Esophagus squamous epithelium (tissue), 5 donors: ENCODE measurements at places on chromosomes 4 and X. TPM values are rescaled to one million over a fixed set of nuclear protein-coding genes. Genes with fewer than 3 reads are reported as not detected.
A peak's percentile ranks its signal among the peaks of the same experiment; 100 is the strongest.

DNA sequence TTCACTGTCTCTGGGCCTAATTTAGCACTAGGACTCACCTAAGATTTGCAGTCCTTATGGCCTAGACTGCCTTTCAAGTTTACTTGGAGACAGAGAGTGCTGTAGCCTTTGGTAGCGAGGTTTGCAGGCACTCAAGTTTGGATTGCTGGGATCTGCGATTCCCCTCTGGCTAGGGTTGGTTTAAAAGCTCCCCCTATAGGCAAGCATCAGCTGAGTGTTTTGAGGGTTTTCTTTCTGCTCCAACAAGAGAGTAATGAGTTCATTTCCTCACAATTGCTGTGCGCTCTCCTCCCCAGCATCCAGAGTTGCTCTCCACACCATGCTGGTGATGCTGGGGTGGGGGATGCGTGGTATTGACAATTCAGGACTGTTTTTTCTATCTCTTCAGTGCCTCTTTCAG lies 206.9 kb downstream of the GLUD2 start:
- H3K4me3 ChIP-seq: no peak overlapping the region
- H3K4me1 ChIP-seq: no peaks in the 10 kb centered on the region
- no peak for DNase-seq

The SLC7A11 gene
- total RNA-seq: 1.5 TPM

- H3K4me3 ChIP-seq: no peak overlapping the region
- no peaks in the 10 kb centered on the region for H3K4me1 ChIP-seq
- H3K27me3 ChIP-seq: no peaks in the 10 kb centered on the region
- no peak overlapping the region for H3K27ac ChIP-seq
- no peaks in the 10 kb centered on the region for H3K36me3 ChIP-seq
Observed at GRCh38 chr4:81195475-81195874, 19.5 kb downstream of the PRKG2 start.

DNA sequence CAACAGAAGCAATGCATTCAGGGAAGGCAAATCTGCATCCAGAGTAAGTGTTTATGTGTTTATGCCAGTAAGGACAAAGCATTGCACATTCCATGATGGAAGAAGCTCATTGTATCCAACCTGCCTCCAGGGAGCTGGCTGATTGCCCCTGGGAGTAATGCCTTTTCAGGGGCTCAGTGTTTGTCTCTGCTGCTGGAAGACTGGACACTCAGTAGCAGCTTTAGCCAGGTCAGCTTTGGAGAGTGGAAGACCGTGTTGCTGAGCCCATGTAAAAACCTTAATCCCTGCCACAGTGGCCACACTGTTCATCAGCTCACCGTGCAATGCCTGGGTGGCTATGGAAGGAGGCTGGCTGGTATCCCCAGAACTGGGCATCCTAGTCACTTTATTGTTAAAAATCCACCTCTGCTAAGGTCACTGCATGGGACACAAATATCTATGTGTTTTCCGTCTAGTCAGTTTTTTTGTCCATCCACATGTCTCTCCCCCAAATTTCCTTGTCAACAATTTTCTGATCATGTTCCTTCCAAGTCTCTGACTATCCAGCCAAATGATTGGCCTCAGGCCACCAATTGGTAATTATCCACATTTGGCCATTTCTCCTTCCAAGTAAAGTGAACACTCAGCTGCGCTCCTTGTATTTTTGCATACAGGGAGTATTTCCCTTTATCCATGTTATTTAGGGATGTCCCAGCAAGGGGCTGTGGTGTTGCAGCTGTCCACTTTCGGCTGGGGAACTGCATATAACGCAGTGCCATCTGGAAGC lies 2044.5 kb upstream of the AGA start:
- no peaks in the 10 kb centered on the region for H3K4me1 ChIP-seq
- no peak for DNase-seq
- H3K27me3 ChIP-seq: no peaks in the 10 kb centered on the region
- H3K27ac ChIP-seq: no peak overlapping the region

The TNMD gene
- total RNA-seq: not detected

DNA sequence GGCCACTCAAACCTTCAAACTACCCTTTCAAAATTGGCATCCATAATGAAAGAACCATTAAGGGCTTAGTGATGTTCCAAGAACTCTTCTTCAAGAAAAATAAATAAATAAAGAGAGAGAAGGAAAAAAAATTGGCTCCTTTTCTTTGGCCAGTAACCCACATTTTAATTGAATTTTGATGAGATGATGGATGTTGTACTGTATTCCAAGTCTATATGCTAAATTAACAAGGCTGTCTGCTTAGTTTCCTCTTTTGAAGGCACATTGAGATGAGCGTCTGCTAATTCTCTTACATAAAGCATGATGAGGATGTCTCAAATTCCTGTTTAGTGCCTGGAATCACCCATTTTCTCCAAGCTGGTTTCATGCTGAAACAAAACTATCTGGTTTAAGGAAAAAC lies 33.4 kb downstream of the PHOX2B start:
- H3K4me1 ChIP-seq: no peaks in the 10 kb centered on the region
- peaks cover 22% of the 10 kb centered on the region for H3K27me3 ChIP-seq
- H3K27ac ChIP-seq: no peak overlapping the region
- DNase-seq: no peak

The TMEM175 gene
- total RNA-seq: 19.7 TPM

GRCh38 chrX:109760922-109761250 lies 27.8 kb upstream of the ACSL4 start:
- no peaks in the 10 kb centered on the region for H3K27me3 ChIP-seq
- no peaks in the 10 kb centered on the region for H3K4me1 ChIP-seq
- DNase-seq: no peak
- no peak overlapping the region for H3K4me3 ChIP-seq

DNA sequence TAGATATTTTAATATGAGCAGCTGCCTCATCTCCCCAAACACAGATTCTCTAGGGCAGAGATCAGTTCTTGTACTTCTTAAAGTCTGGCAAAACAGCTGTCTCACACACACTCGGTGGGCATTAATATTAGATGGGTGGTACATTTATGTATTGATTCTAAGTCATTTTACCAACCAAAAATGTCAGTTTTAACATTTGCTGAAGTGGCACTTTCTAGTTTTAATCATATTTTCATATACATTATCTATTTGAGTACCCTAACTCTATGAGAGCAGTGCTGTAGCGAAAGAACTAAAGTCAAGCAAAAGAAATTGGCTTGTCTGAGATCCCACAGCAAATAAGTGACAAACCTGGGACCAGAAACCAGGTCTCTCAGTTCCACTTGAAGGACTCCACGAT lies 134.5 kb upstream of the SPRY1 start:
- H3K36me3 ChIP-seq: no peaks in the 10 kb centered on the region
- H3K27ac ChIP-seq: no peak overlapping the region
- H3K27me3 ChIP-seq: no peaks in the 10 kb centered on the region
- DNase-seq: no peak
- H3K4me3 ChIP-seq: no peak overlapping the region

- no peak overlapping the region for H3K27ac ChIP-seq
- H3K36me3 ChIP-seq: peaks cover 91% of the 10 kb centered on the region
- no peaks in the 10 kb centered on the region for H3K27me3 ChIP-seq
- no peak for DNase-seq
- no peak overlapping the region for H3K4me3 ChIP-seq
Observed at GRCh38 chr4:17492876-17493275, 19.0 kb downstream of the QDPR start.

DNA sequence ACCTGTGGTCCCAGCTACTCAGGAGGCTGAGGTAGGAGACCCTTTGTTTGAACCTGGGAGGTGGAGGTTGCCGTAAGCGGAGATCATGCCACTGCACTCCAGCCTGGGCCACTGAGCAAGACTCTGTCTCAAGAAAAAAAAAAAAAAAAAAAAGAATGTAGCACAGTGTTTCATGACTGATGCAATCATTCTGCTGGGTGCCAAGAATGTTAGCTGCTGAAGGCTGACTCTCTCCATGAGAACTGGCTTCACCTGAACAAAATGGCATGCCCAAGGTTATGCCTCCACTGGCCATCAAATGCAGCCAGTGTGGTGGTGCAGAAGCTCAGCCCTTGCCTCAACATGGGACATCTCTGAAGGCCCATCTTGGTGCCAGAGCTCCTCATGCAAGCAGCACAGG lies 412.1 kb downstream of the ADAM29 start:
- H3K4me3 ChIP-seq: no peak overlapping the region
- no peak for DNase-seq
- no peaks in the 10 kb centered on the region for H3K4me1 ChIP-seq
- H3K27ac ChIP-seq: no peak overlapping the region
- no peaks in the 10 kb centered on the region for H3K36me3 ChIP-seq

- H3K27me3 ChIP-seq: peaks cover 23% of the 10 kb centered on the region
- no peak overlapping the region for H3K27ac ChIP-seq
- no peak overlapping the region for H3K4me3 ChIP-seq
- no peak for DNase-seq
Observed at GRCh38 chr4:8778291-8778690, 93.3 kb downstream of the HMX1 start.

DNA sequence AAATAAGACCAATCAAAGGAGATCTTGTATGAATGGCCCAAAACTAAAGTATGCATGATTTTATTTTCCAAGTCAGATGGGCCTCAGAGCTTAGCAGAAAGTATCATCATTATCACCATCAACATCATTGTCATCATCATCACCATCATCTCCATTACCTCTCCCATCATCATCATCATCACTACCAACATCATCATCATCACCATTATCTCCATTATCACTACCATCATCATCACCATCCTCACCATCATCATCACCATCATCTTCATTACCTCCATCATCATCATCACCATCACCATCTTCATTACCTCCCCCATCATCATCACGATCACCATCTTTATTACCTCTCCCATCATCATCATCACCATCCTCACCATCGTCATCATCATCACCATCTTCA lies 363.9 kb downstream of the DHRSX start:
- no peaks in the 10 kb centered on the region for H3K27me3 ChIP-seq
- H3K36me3 ChIP-seq: no peaks in the 10 kb centered on the region
- H3K4me1 ChIP-seq: no peaks in the 10 kb centered on the region
- H3K4me3 ChIP-seq: no peak overlapping the region

DNA sequence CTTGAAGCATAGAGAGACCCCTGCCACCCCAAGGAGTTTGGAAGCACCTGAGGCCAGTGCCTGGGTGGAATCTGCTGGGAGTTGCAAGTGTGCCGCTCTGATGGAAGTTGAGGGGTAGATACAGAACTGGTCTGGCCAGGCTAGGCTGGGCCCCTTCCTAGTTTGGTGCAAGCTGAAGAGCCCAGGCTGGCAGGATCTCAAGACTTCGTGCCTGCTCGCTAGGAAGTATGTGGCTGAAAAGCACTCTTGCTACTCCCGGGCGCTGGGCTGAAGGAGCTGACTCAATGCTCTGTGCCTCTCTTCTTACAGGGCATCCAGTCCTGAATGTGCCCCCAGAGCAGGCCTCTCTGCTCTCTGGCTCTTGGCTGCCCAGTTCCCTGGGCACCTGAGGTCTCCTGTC lies 51.7 kb upstream of the PJA1 start:
- no peaks in the 10 kb centered on the region for H3K36me3 ChIP-seq
- peaks cover 18% of the 10 kb centered on the region for H3K4me1 ChIP-seq
- H3K27ac ChIP-seq: peak overlapping the region; percentile 14
- DNase-seq: no peak
- H3K4me3 ChIP-seq: no peak overlapping the region
- H3K27me3 ChIP-seq: no peaks in the 10 kb centered on the region

DNA sequence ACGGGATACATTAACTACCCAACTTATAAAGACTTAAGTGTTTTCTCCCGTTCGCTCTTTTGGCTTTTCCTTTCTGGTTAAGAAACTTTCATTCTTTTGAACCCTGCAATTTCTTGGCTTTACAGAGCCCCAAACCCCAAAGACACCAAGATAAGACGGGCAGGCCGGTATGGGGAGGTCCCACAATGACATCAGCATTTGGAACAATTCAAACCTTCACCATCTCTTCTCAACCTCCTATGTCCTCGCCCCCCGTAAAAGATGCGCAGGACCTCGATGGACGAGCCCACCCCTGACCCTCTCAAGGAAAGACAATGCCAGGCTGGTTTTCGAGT lies 999 bp downstream of the ZNF518B start:
- no peaks in the 10 kb centered on the region for H3K27me3 ChIP-seq
- DNase-seq: no peak
- peak overlapping the region; percentile 80 for H3K27ac ChIP-seq
- H3K36me3 ChIP-seq: no peaks in the 10 kb centered on the region
- peaks cover 34% of the 10 kb centered on the region for H3K4me1 ChIP-seq

DNA sequence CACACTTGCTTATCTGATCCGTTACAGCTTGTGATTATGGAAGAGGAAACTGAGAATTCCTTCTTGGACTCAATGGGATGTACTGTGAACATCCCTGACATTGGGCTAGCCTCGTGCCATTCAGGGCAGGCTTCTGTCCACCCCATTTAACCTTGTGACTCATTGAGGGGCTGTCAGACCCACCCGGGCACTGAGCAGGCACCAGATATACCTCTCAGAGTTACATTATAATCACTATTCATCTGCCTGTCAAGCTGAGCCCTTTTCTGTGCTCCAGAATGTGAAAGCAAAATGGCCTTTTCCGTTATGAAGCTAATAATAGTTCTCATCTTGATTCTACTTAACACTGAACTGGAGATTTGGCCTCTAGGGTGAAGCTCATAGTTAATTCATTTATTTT lies 170.6 kb upstream of the SCML1 start:
- DNase-seq: no peak
- no peaks in the 10 kb centered on the region for H3K27me3 ChIP-seq
- no peaks in the 10 kb centered on the region for H3K4me1 ChIP-seq
- peak overlapping the region; percentile 44 for H3K27ac ChIP-seq
- no peaks in the 10 kb centered on the region for H3K36me3 ChIP-seq

The MAGIX gene
- 7.2 TPM for total RNA-seq

GRCh38 chr4:3025881-3026280 lies 48.5 kb downstream of the HTT-AS start:
- DNase-seq: no peak
- H3K4me1 ChIP-seq: no peaks in the 10 kb centered on the region
- H3K36me3 ChIP-seq: no peaks in the 10 kb centered on the region
- no peak overlapping the region for H3K27ac ChIP-seq
- H3K4me3 ChIP-seq: no peak overlapping the region

The MAGEC1 gene
- not detected for total RNA-seq

DNA sequence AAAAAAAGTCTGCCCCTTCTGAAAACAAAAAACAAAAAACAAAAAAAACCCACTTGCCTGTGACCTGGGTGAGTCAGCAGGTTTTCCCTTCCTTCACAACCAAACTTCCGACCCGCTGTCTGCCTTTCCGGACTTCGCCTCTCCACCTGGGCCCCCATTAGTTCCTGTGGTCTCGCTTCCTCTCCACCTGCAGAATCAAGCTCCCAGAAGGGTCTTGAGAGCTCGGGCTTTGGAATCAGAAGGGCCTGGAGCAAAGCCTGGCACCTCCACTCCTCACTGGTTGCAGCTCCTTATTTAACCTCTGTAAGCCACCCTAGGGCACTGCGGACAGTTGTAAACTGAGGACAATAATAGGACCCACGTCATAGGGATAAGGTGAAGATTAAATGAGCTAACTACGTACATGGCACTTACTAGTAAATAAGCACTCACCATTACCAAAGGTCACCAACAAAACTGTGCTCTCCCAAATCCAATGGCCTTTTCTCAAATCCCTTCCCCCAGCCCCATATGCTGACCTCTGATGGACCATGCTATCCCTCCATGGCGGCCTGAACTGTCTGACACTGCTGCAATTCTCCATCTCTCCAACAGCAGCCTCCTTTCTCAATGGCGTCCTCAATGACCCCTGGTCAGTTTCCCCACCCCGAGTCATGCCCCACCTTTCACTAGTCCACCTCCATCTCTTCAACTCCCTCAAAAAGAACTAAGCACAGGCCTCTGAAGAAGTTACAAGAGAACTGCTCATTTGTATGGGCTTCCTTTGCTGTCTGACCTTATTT lies 64.2 kb downstream of the IRF2 start:
- no peaks in the 10 kb centered on the region for H3K27me3 ChIP-seq
- no peak for DNase-seq
- peaks cover 87% of the 10 kb centered on the region for H3K36me3 ChIP-seq
- peaks cover 27% of the 10 kb centered on the region for H3K4me1 ChIP-seq
- no peak overlapping the region for H3K27ac ChIP-seq

GRCh38 chrX:134743091-134743490 lies 84.8 kb upstream of the PLAC1 start:
- H3K27ac ChIP-seq: no peak overlapping the region
- H3K4me3 ChIP-seq: no peak overlapping the region
- no peaks in the 10 kb centered on the region for H3K27me3 ChIP-seq
- no peaks in the 10 kb centered on the region for H3K4me1 ChIP-seq
- no peaks in the 10 kb centered on the region for H3K36me3 ChIP-seq
